ENCODE measurements at places on chromosomes 12 and 14.

DNA sequence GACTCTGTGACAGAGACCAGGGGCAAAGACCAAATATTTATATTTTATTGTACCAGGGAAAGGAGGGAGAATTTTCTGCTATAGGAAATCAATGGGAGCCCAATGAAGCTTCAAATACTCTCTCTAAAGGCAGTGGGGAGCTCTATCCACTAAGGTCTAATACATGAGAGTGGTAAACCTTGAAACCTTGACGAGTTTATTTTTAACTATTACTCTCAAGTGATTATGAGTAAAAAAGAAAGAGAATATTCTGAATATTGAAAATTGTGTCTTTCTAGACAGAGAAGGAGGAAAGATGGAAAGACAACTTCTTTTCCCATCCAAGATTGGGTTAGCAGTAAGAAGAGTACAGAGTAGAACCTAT is 1722.1 kb upstream of the SEL1L start:
- no peak for DNase-seq

- peak; percentile 27 for DNase-seq
Observed at GRCh38 chr14:74652541-74652940, 40.5 kb upstream of the LTBP2 start.

DNA sequence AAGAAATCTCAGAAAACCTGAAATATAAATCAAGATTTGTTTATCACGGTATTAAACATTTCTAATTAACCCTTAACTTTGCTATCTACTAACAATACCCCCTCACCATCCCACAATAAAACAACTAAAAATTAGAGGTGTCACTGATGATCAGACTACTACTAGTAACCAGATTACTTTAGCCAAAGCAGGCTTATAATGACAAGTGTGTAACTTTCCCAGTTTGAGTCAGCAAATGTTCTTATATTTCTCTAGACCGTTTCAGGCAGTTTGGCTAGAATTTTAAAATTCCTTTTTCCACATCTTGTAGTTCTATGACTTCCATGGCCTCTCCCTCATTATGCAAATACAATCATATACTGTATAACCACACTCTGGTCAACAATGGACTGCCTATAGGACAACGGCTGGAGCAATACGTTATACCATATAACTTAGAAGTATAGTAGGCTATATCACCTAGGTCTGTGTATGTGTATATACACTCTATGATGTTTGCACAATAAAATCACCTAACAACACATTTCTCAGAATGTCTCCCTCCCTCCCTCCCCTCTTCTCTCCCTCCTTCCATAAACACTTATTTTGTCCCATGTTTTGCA is 102.1 kb downstream of the DENND5B start:
- no peak for DNase-seq

GRCh38 chr12:92485351-92486348 is 217.1 kb upstream of the PLEKHG7 start:
- no peak for DNase-seq

DNA sequence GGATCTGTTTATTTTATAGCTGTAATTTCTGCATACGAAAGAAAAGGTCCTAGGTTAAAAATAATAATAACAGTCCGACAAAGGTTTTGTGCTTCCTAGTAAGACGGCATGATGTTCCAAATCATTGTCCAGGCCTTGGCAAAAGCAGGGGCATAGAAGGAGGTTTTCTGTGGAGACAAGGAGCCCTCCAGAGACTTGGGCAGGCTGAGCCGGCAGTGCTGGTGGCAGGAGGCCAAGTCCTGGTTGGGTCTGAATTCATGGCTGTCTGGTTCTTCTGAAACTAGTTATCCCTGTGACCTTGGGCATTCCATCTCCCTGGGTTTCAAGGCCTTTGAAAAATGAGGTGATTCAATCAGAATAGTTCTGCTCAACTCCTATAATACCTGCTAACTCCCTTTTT is 44.0 kb downstream of the KCNK13 start:
- no peak for DNase-seq

GRCh38 chr12:19093218-19093617 is 36.3 kb upstream of the PLEKHA5 start:
- DNase-seq: peak; percentile 14

GRCh38 chr12:39296496-39296895 is 146.4 kb downstream of the KIF21A start:
- no peak for DNase-seq

- no peak for DNase-seq
Observed at GRCh38 chr14:49733836-49734235, 34.1 kb upstream of the KLHDC2 start.

- no peak for DNase-seq
Observed at GRCh38 chr12:106766393-106766826, 8.1 kb upstream of the RIC8B start.

GRCh38 chr12:57837864-57838562 is 8.5 kb downstream of the CTDSP2 start:
- peak; percentile 86 for DNase-seq
